Cortex of kidney (tissue), 1 donor: ENCODE measurements at places on chromosomes 2 and 18.

DNA sequence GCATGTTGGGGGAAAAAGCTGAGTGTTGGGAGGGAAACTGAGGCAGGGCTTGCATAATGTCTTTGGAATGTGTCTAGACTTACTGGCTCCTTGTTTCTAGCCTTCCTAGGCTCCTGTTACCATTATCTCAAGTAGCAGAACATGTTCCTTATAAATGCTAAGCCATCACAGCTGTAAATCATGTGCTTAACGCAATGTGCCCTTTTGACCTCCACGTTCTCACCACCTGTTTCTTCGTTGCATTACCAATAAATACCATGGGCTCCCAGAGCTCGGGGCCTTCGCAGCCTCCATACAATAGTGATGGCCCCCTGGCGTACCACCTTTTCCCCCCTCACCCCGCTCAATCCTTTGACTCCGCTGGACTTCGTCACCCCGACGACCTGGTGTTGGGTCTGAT lies 54.0 kb upstream of the CWC22 start:
- no peak for DNase-seq

DNA sequence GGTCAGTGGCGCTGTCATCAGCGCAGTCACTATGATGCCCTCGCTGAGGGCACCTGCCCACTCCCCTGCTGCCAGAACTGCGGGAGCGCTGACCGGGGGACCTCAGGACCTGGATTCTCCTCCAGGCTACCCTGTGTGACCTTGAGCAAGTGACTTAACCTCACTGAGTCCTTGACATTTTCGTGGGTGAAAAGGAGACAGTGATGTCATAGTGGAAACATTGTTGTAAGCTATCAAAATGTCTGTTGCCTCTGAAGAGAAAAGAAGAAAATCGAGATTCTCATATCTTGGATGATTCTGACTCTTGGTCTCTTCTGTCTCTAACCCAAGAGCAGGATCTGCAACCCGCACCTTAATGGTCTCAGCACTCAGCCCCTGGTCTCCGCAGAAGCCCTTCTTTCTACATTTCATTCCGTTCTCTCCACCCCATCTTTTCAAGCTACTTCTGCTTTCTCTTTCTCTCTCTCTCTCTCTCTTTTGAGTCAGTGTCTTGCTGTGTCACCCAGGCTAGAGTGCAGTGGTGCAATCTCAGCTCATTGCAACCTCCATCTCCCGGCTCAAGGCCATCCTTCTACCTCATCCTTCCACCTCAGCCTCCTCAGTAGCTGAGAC lies 978 bp upstream of the TUBA4A start:
- DNase-seq: no peak

GRCh38 chr2:40118622-40119021 lies 333.3 kb downstream of the SLC8A1 start:
- DNase-seq: no peak

DNA sequence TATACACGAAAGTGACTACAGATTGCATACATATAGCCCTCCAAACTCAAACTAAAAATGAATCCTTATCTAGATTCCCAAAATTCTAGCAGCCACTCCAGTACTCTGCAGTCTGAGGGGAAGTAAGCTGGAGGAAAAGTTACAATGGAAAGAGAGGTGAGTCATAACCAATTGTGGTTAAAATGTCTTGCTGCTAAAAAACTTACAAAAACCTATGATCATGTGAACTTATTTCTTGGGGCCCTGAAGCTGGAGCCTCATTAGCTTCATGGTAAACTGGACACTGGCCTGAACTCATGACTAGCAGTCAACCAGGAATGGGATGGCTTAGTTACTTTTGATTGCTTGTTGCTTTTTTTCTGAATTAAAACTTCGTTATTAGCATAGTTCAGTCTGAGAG lies 175.9 kb downstream of the SLC4A3 start:
- DNase-seq: no peak

- no peak for DNase-seq
These were observed 70.0 kb downstream of the FIGN start for GRCh38 chr2:163665817-163666216.

DNA sequence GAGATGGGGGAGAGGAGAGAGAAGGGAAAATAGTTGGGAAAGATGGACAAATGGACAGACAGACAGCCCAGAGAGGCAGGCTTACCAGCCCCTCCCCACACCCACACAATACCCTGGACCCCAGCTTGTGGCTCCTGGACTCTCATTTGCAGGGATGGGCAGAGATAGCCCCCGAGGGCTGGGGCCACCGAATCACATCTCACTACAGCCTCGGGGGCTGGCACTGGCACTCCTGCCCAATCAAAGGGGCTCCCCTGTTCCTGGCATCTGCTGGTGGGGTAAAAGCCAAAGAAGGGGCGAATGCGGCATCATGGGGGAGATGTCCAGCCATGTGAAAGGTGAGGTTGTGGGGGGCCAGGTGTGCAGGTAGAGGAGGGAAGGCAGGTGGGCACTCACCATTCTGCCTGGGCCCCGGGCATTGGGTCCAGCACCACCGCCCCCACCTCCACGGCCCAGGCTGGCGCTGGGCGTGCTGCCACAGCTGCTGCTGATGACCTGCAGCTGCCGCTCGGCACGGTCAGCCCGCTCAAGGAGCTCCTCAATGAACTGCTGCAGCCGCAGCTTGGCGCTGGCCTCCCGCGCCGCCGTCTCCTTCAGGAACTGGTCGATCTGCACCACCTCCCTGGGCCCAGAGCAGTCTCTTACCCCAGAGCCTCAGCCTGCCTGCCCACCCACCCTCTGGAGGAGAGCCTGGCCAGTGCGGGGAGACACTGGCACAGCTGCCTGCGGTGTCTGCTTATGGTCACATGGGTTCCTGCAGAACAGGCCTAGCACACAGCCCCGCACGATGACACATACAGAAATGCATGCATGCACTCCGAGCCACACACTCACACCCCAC lies 18.0 kb downstream of the FBXO41 start:
- no peak for DNase-seq

DNA sequence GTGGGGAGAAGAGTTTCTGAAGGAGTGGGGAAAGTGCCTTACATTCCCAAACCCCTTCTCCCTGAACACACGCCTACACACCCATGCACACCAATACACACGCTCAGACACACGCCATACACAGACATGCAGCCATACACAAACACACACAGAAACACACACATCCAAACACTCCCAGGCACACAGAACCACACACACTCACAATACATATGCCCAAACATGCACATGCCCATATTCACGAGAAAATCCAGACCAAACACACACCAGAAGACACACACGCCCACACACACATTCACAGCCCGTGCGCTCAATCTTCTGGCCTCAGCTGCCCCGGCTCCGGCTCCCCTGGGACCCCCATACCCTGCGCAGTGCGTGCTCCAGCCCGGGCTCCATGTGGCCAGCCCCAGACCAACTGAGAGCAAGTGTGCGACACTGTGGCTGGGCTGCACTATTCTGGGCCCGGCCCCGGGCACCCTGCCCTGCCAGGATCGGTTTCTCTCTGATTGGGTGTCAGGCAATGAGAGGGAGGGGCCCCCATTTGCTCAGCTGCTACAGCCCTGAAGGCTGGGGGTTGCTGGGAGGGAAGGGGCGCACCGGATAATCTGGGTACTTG lies at the start of gene PRKAG3:
Gene PRKAG3 (minus strand): TSS at position 426 of the 613 bp plus-strand sequence.
- no peak for DNase-seq

DNA sequence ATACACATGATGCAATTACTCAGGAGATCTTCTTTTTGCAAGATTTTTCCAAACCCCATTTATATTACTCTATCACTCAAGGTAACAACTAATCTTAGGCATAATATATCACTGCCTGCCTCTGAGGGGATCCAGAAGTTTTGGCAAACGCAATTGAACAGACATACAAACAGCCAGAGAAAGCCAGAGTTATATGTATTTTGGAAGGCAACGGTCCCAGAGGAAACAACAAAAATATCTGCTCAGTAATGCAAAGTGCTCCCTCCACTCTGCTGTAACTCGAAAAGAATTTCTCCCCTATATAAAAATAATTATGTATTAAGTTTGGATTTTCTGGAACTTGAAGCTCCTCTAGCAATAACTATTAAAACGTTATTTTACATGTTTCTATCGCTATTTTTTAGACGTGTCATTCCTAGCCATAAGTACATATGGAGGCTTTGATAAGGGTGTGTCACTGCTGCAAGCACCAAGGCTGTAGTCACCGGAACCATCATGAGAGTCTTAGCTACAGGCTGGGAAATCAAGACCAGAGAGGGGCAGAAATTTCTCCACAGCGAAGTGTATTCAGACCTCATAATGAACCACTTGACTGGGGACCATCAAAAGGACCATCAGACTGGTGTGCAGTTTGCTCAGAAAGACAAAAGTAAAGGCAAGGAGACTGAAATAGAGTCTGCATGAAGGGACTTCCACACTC lies 3.7 kb upstream of the GKN1 start:
- no peak for DNase-seq

- DNase-seq: no peak
These were observed 38.2 kb downstream of the ZNF516 start for GRCh38 chr18:76456823-76457222.

DNA sequence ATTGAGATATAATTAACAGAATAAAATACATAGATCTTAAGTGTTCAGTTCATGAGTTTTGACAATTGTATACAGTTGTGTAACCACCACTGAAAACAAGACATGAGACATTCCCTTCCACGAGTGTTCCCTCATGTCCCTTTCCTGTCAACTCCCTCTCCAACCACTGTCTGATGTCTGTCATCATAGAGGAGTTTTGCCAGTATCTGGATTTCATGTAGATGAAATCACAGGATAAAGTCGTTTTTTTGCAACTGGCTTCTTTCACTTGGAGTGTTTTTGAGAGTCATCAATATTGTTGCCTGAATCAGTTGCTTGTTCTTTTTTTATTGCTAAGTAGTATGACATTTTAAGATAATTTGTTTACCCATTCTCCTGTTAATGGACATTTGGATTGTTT lies 52.7 kb downstream of the RBMS1 start:
- DNase-seq: no peak

DNA sequence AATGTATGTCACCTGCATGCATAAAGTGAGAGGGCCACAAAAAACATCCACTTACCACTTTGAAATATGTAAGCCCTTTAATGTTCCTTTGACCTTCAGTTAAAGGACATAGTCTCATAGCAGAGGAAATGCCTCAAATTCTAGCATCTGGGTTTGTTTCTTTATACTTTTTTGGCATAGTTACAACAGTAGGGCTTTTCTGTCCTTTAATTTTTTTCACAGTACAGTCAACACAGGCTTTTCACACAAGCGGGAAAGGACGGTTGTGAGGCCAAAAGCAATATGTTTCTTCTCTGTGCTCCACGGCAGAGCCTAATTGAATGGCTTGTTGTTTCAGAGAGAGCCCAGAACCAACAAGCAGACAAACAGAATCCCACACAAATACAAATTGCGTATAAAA lies 57.6 kb downstream of the CRIM1 start:
- DNase-seq: no peak

DNA sequence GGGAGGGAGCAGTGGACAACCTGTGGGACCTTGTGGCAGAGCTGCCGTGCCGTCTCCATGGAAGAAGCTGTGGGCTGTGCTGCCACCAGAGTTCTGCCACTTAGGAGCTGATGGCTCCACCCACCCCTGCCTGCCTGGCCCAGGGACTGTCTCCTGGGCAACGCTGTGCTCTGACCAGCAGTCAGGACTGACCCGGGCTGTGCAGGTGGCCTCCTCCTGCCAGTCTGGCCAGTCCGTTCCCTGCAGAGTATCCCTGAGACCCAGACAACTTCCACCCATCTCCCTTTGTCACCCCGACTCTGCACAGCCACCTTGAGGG lies 12.8 kb downstream of the ASIC4 start:
- no peak for DNase-seq

- DNase-seq: no peak
These were observed 8.8 kb downstream of the COPS9 start for GRCh38 chr2:240127191-240127750.

DNA sequence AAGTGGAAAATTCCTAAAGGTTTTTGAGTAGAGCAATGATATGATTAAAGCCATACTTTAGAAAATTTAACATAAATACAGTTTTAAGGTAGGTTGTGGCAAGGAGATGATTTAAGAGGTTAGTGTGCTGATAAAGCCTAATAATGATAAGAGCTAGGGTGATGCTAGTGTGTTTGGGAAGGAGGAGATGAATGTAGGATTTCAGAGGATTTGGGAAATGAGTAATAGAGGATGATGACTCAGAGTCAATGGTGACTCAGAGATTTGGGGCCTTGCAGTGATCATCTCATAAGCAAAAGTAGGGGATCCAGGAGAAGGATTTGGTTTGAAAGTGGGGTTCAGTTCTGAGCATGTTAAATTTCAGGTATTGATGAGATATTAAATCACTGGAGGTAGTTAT lies 23.3 kb downstream of the STAMBP start:
- DNase-seq: no peak

DNA sequence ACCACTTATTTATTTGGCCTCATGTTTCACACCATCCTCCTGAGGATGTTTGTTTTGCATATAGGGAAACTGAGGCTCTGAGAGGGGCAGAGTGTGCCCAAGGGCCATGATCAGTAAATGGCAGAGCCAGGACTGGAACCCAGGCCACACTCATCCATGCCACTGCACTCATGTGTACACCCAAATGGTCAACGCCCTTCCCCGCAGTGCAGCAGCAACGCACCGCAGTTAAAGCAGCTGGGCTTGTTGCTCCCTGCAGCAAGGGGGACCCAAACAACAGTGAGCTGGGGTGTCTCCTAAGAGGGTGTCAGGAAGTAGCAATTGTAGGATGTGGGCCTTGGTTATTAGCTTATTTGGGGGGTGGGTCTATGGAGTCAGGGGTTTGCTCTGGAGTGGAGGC lies 36.6 kb downstream of the ZAP70 start:
- DNase-seq: no peak

- no peak for DNase-seq
These were observed 11.9 kb downstream of the GAL3ST2 start for GRCh38 chr2:241788572-241788971.

GRCh38 chr2:164928101-164928673 lies 27.1 kb downstream of the SLC38A11 start:
- no peak for DNase-seq

GRCh38 chr2:112065966-112066365 lies 10.9 kb downstream of the TMEM87B start:
- no peak for DNase-seq

DNA sequence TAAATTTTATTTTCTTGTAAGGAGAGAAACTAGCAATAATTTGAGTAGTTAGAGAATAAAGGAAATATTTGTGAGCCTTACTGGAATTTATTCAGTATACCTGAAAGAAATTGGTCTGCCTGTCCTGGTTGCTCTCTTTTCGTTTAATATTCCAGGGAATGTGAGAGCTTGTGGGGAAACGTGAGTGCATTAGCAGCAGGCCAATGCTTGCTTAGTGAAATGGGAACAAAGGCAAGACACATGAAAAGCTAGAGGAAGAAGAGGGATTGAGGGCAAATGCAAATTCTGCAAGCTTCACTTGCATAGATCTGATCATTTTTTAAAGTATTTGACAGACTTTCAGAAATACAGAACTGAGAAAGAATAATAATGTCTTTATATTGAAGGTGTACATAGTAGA lies 111.0 kb downstream of the ERBB4 start:
- DNase-seq: no peak

GRCh38 chr2:77397763-77398162 lies 124.4 kb downstream of the LRRTM4 start:
- DNase-seq: no peak

- no peak for DNase-seq
These were observed 429.8 kb upstream of the CDH2 start for GRCh38 chr18:28606686-28607085.
